ENCODE measurements at places on chromosomes 5 and 9.

DNA sequence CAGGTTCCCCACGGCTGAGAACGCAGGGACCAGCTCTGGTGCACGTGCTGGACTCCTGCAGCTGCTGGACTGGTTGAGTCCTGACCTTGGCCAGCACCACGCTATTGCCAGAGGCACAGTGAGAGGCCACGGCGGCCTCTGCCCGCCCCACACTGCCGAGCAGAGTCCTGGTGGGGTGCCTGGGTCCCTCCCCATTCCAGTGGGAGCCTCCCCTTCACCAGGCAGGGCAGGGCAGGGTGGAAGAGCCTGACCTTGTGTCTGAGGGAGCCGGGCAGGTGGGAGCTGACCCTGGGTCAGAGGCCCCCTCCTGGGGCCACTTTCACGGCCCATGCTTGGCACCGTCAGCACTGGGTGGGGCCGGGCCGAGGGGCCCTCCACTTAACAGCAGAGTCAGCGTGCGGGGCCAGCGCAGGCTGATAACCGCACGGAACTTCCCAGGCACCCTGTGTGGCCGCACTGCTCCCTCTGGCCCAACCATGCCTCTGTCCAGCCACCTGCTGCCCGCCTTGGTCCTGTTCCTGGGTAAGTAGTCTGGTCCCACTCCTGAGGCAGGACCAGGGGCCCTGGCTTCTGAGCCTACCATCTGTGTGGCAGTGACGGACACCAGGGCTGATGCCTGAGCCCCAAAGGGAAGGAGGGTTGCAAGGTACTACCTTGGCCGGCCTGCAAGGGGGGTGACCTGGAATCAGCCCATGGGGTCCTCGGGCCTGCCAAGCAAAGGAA, at the start of gene MAMDC4:
TSS of gene MAMDC4 (plus strand) at position 406 of the 723 bp plus-strand sequence. CDS start at position 477, 71 bp downstream.
- no peak for DNase-seq

- DNase-seq: no peak
Measured at GRCh38 chr5:38757451-38758245, 88.2 kb upstream of the OSMR start.

DNA sequence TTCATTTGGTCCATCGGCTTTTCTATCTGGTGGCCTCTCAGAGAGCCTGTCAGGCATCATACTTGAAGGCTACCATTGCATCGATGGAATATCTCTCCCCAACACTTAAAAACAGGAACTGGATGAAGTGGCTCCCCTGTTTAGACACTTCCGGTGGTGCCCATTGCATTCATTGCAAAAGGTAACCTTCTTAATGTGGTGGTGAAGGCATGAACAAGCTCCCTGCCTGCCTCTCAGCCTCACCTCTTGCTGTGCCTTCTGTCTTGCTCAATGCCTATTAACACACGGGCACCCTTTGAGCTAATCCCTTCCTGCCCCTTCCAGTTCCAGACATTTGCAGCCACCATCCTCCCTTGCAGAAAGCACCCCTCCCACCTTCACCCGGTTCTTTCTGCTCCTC, 233.1 kb upstream of the MSX2 start:
- no peak for DNase-seq

DNA sequence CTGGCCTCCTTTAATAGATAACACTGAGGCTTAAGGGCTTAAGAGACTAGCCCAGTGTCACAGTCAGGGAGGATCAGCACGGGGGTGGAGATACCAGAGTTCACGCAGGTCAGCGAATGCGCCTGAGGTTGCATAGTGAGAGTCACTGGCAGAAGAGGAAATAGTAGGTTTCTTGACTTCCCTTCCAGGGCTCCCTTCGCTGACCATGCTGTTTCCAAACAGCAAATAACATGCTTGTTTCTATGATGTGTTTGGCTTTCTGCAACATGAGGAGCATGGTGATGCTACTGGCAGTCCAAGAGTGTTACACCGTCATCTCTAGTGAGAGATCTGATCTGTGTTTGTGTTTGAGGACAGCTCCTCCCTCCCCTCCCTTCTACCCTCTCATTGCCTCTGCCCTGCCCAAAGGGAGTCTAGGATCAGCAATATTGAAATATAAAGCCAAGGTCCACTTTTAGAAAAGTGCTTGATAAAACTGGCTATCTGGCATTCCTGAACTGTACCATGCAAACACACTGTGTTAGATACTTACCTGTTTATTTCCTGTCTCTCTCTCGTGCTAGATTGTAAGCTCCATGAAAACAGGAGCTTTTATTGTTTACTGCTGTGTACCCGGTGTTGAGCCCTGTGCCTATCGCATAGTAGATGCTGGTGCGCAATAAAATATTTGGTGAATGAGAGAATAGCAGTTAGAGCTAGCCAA, 12.3 kb downstream of the TLE4 start:
- DNase-seq: no peak

DNA sequence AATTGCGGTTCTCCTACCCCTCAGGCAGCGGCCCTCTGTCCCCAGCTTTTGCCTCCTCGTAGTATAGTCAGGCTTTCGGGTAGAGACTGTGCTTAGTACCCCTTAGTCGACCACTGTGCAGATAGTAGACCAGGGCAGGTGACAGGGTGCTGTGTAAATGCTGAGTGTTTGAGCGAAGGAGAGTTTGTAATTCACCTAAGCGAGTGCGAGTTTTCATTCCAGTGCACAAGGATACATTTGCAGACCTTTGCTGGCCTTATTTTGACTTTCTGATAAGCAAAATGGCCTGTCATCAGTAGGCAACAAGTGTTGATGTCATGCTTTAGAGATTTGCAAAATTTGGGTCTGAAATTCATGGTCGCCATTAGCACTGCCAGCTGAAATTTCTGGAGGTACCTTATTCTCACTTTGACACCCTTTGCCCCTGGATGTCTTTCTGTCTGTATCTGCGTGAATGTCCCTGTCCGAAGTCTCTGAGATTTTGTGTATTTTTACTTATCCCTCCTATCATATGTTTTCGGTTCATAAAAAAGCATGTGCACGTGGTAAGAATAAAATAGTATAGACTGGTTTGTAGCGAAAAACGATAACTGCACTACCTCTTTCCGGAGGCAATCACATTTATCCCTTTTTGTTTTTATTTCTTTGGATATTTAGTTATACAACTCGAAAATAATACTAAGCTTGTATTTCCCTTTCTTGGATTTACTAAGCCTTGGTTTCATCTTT, 1.9 kb downstream of the LMNB1 start:
- no peak for DNase-seq

DNA sequence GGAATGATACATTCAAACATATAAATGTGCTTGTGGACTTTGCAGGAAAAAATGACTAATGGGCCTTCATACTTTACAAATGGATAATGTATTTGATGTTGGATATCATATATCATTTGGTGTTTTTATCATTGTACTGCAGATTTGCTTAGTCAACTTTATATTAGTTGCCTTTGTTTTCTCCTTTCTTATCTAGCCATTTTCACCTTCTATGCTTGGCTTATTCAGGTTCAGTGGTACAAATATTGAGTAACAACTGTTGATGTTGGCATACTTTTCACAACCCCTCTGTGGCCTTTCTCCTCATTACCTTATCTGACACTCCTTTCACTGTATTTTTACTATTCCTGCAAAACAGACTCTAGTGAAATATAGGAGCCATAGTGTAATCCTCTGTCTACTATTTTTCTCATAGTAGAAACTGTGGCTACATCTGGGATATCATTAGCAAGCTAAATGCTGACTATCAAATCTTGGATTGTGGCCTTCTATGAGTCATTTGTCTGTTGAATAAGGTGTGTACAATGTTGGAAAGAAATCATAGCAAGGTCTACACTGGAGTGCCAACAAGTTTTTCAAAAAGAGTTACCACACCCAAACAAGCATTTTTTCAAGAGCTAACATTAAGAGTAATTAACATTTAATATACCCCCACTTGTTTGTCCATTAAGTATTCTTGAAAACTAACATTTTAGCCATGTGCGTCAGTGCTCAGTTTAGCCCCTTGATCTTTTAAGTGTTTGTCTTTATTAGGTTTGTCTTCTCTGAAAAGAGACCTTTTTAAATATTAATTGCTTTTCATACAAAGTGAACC, 330.1 kb downstream of the ADGRV1 start:
- no peak for DNase-seq

- no peak for DNase-seq
Measured at GRCh38 chr5:181001947-181002346, 13.3 kb downstream of the BTNL3 start.

GRCh38 chr5:142568283-142568995, 117.5 kb downstream of the FGF1 start:
- no peak for DNase-seq

DNA sequence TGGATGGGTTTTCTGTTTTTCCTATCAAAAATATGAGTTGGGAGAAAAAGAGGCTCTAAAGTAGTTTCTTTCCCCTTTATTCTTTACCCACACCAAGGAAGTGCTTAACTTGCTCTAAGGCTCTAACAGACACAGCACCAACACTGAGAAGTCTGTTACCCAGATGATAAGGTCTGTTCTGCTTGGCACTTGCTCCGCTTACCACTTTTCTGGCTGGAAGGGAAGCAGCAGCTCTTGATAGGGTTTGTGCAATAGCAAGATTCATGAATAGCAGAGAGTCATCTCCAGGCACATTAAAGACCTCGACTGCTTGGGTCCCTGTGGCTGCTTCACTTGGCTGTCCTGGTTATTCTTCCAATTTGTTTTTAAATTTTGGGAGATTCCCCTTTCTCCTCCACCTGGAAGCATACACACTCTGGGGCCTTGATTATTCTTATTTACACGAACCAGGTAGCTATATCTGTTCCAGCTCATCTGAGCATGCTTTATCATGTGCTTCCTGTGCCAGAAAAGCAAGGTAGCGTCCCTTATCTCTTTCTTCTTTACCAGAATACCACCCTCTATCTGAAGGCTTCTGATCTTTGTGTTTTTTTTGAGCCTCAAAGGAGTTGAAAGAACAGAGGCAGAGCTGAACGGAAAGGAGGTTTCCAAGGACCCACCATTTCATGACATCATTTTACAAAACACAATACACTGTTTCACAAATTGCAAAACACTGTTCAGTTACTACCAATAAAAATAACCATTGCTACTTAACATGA, 24.8 kb downstream of the PPP3R2 start:
- DNase-seq: no peak

DNA sequence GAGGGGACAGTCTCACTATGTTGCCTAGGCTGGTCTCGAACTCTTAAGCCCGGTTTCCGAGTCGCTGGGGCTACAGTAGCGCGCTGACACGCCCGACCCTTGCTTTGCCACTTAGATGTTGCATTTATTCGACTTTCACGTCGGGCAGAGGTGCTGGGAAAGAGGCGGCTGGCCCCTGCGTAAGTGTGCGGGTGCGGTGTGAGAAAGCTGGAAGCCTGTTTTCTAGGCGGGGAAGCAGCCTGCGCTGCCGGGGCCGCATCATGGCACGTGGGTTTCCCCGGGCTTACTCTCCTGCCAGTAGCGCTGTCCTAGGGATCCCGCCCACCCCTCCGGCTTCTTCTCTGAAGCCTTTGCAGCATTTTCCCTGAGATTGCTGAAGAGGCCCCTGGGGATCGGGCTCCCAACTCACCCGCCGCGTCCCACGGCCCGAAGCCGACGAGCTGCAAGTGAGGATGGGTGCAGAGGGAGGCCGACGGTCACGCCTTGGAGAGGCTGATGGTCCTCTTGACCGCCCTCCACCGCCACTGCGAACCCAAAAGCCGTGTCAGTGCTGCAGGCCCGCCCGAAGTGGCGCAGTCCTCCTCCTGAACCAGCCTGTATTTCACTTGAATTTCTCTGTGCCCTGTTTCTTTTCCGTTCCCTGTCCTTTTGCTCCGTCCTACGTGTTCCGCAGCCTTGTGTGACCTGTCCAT, 5.8 kb upstream of the TRIM41 start:
- DNase-seq: peak; percentile 59

DNA sequence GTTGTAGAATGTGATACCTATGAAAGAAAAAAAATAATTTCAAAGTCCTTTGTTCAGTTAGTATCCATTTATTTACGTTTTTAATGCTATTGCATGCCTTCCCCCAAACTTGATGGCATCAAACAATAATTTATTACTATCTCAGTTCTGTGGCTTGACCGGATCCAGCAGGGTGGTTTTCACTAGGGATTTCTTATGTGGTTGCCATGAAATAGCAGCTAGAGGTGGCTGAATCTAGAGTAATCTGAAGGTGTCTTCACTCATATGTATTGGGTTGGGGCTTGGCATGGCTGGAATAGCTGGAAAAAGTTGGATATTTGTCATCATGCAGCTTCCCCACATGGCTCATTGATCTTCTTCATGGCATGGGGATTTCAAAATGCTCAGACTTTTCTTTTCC, 619.3 kb upstream of the ZNF608 start:
- DNase-seq: no peak

DNA sequence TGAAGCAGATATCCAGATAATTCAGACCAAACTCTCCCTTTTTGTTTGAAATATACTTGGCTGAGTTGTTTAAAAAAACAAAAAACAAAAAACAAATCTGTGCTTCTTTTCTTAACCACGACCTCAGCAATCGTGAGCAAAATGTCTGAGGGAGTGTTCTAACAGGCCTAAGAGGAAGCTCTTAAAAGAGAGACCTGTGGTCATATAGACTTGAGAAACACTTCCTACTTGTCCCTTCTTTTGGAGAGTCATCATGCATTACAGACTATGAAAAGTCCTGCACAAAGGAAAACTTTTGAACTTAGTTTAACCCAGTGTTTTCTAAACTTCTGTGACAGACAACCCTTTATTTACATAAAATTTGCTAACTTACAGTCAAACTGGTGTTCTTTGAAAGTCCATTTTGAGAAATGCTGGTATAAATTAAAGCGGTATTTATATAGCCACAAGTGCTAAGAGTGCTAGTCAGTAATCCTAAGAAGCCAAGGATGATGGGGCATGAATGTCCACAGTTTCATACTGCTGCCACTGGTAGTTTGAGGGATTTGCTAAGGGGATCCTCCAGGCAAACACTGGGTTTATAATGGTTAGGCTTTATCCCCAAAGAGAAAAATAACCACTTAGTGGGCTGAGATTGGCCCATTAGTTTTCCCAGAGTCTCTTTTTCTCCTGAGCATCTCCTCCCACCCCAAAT, 199.8 kb downstream of the LRRC70 start:
- no peak for DNase-seq

DNA sequence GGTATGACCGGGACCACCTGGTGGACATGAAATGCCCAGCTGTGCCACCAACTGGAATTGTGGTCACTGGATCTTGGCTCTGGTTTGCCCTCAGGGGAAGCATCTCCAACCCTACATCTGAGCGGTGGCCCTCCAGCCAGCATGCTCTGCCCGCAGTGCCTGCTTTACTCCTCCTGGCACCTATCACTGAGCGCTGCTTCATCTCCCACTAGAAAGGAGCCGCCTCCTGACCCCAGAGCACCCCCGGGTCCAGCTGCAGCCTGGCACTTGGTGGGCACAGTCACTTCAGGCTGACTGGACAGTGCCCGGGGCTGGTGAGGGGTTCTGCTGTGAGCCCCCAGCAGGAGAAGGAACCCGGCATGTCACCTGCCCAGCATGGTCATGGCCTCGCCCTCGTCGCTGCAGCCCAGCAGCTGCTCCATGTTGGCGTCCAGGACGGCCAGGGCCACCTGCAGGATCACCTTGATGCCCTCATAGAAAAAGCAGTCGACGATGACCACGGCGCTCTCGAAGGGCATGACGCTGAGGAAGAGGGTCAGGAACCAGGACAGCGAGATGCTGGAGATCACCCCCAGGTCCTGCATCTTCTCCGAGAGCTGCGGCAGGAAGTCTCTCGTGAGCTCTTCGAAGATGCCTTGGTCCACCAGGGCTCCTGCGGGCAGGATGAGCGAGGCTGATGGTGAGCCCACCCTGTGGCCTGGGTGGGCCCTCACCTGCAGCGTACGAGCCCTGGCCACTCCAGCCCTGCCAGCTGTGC, 16.1 kb upstream of the MRNIP start:
- DNase-seq: no peak

- no peak for DNase-seq
Measured at GRCh38 chr9:95438561-95439357, 78.0 kb downstream of the PTCH1 start.

GRCh38 chr9:34796924-34797323, 87.0 kb upstream of the CCL21 start:
- no peak for DNase-seq
